ENCODE measurements at places on chromosomes 3 and 15.
A peak's percentile ranks its signal among the peaks of the same experiment; 100 is the strongest.

DNA sequence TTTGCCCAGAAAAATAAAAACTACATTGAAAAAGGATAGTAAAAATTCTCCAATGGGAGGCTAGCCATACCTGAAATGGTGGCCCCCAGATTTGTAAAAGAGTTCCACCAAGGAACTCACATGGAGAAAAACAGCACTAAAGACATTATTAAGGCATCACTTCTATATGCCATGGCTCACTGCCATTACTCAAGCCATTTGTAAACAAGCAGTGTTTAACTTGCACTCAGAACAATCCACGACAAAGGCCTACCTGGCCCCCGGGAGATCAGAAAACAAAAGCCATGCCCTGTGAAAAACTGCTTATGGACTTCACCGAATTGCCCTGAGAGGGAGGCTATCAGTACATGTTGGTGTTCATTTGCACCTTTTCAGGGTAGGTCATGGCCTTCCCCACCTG lies 19.6 kb downstream of the CCR8 start:
- H3K27me3 ChIP-seq: no peaks in the 10 kb centered on the region
- no peak for DNase-seq
- no peak overlapping the region for H3K27ac ChIP-seq
- H3K4me1 ChIP-seq: no peaks in the 10 kb centered on the region
- no peak overlapping the region for H3K4me3 ChIP-seq
- no peaks in the 10 kb centered on the region for H3K36me3 ChIP-seq

GRCh38 chr3:149058198-149058597 lies 28.1 kb downstream of the HLTF start:
- H3K36me3 ChIP-seq: peaks cover 53% of the 10 kb centered on the region
- no peak overlapping the region for H3K4me3 ChIP-seq
- no peaks in the 10 kb centered on the region for H3K4me1 ChIP-seq
- no peak overlapping the region for H3K27ac ChIP-seq

DNA sequence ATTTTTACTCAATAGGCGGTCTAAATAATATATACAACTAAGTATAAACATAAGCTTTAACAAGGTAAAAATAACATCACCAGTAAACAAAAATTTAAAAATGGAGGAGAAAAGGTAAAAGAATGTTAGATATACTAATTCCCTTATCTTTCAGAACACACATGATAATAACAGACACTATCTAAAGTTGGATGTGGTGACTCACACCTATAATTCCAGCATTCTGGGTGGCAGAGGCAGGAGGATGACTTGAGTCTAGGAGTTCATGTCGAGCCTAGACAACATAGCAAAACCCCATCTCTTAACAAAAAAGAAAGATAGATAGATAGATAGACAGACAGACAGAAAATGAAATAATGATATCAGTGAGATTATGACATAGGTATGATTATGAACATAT lies 85.1 kb downstream of the STAG1 start:
- no peak overlapping the region for H3K4me3 ChIP-seq
- no peaks in the 10 kb centered on the region for H3K4me1 ChIP-seq
- H3K27ac ChIP-seq: no peak overlapping the region
- no peaks in the 10 kb centered on the region for H3K36me3 ChIP-seq
- no peak for DNase-seq

- no peak for DNase-seq
- no peak overlapping the region for H3K4me3 ChIP-seq
- H3K27ac ChIP-seq: no peak overlapping the region
- H3K27me3 ChIP-seq: no peaks in the 10 kb centered on the region
- no peaks in the 10 kb centered on the region for H3K36me3 ChIP-seq
Observed at GRCh38 chr3:176579711-176580185, 617.5 kb downstream of the TBL1XR1 start.

DNA sequence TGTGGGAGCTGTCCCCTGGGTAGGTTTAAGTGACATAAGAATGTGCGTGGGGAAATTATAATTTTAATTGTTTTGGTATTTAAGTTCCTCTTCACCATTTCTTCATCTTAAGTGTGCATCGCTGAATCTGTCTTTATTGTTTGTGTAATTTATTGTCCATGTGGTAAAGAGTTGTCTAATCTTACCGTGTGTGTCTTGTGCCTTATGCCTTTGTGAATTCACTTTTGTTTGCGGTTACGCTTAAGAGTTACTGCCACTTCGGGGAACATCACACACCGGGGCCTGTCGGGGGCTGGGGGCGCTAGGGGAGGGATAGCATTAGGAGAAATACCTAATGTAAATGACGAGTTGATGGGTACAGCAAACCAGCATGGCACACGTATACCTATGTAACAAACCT lies 767 bp downstream of the WDR48 start:
- DNase-seq: no peak
- peak overlapping the region; percentile 98 for H3K27ac ChIP-seq
- no peaks in the 10 kb centered on the region for H3K36me3 ChIP-seq
- peak overlapping the region; percentile 71 for H3K4me3 ChIP-seq
- no peaks in the 10 kb centered on the region for H3K27me3 ChIP-seq

GRCh38 chr3:138348754-138349739 lies 668 bp downstream of the MRAS start:
- peak overlapping the region; percentile 87 for H3K4me3 ChIP-seq
- H3K36me3 ChIP-seq: no peaks in the 10 kb centered on the region
- H3K27ac ChIP-seq: no peak overlapping the region
- H3K4me1 ChIP-seq: peaks cover 10% of the 10 kb centered on the region
- peaks cover 2% of the 10 kb centered on the region for H3K27me3 ChIP-seq

- no peaks in the 10 kb centered on the region for H3K36me3 ChIP-seq
- no peak for DNase-seq
- H3K4me3 ChIP-seq: no peak overlapping the region
- H3K27me3 ChIP-seq: no peaks in the 10 kb centered on the region
Observed at GRCh38 chr3:81087607-81088006, 673.8 kb downstream of the GBE1 start.

DNA sequence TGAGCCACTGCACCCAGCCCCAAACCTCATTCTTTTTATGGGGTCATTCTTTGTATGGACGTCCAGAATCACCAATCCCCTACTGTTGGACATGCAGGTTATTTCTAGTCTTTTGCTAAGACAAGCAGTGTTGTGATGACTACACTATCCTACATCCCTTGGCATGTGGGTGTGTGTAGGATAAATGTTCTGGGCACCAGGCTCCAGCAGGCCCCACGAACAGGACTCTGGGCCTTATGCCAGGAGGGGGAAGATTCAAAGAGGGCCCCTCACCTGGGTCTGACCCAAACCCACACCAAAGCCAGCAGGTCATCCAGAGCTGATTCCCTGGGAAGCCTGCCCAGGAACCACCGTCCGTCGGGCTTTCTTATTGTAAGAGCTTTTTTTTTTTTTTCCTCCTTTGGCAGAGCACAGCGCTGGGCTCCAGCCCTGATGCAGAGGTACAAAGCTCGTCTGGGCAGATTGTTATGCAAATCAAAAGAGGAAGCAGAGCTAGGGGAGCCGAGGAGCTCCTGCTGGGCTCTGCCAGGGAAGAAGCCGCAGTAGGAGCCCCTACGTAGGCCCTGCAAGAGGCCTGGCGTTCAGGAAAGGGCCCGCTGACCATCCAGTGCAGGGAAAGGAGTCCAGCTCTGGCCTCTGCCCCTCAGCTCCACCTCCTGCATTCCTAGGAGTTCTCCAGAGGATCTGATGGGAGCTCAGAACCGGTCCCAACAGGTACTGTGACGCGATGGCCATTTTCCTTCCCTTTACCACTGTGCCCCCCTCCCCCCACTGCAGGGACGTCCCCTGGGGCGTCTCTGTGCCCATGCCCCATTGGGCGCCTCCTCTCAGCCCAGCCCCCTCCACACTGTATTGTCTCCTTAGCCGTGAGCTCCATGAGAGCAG lies 29.0 kb upstream of the FURIN start:
- DNase-seq: peak; percentile 75
- no peak overlapping the region for H3K27ac ChIP-seq
- no peaks in the 10 kb centered on the region for H3K36me3 ChIP-seq
- peaks cover 17% of the 10 kb centered on the region for H3K4me1 ChIP-seq
- no peaks in the 10 kb centered on the region for H3K27me3 ChIP-seq

- H3K27me3 ChIP-seq: no peaks in the 10 kb centered on the region
- no peak overlapping the region for H3K27ac ChIP-seq
- no peaks in the 10 kb centered on the region for H3K36me3 ChIP-seq
- no peak for DNase-seq
- no peak overlapping the region for H3K4me3 ChIP-seq
Observed at GRCh38 chr3:11410564-11410963, 138.4 kb downstream of the ATG7 start.

- no peaks in the 10 kb centered on the region for H3K27me3 ChIP-seq
- no peak overlapping the region for H3K4me3 ChIP-seq
- DNase-seq: no peak
- no peaks in the 10 kb centered on the region for H3K36me3 ChIP-seq
Observed at GRCh38 chr3:98322101-98322500, 31.6 kb upstream of the OR5K4 start.

- H3K4me3 ChIP-seq: no peak overlapping the region
- no peaks in the 10 kb centered on the region for H3K27me3 ChIP-seq
- DNase-seq: peak; percentile 94
- H3K4me1 ChIP-seq: no peaks in the 10 kb centered on the region
- H3K27ac ChIP-seq: no peak overlapping the region
- H3K36me3 ChIP-seq: no peaks in the 10 kb centered on the region
Observed at GRCh38 chr3:38738630-38739395, 77.2 kb downstream of the SCN10A start.

GRCh38 chr3:16243706-16244490 lies 20.8 kb downstream of the DPH3 start:
- H3K4me1 ChIP-seq: no peaks in the 10 kb centered on the region
- no peaks in the 10 kb centered on the region for H3K36me3 ChIP-seq
- DNase-seq: no peak
- no peak overlapping the region for H3K4me3 ChIP-seq
- no peaks in the 10 kb centered on the region for H3K27me3 ChIP-seq
- H3K27ac ChIP-seq: no peak overlapping the region

GRCh38 chr3:121443456-121443855 lies 102.3 kb downstream of the POLQ start:
- H3K4me3 ChIP-seq: no peak overlapping the region
- no peak for DNase-seq
- no peaks in the 10 kb centered on the region for H3K27me3 ChIP-seq

DNA sequence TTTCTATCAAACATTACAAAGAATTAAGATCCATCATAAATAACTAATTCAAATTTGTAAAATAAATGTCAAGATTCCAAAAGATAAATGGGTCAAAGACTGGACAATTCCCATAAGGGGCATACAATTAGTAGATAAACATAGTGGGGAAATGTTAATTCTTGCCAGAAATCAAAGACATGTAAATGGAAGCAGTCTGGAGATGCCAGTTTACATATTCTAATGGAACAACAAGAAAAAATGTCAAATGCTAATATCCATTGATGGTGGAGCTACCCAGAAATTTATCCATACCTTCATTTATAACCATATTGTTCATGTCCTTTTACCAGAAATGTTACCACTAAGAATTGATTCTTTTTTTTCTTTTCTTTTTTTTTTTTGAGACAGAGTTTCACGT lies 13.7 kb upstream of the LIPC start:
- H3K36me3 ChIP-seq: no peaks in the 10 kb centered on the region
- no peak overlapping the region for H3K4me3 ChIP-seq
- DNase-seq: no peak
- H3K27ac ChIP-seq: no peak overlapping the region
- H3K27me3 ChIP-seq: no peaks in the 10 kb centered on the region

GRCh38 chr3:179660872-179661271 lies 8.0 kb downstream of the USP13 start:
- H3K36me3 ChIP-seq: no peaks in the 10 kb centered on the region
- H3K4me1 ChIP-seq: 0 out of 2 replicates have a peak, but pooled peaks cover 1% of the 10 kb centered on the region
- no peak for DNase-seq
- H3K27me3 ChIP-seq: no peaks in the 10 kb centered on the region
- H3K4me3 ChIP-seq: no peak overlapping the region

DNA sequence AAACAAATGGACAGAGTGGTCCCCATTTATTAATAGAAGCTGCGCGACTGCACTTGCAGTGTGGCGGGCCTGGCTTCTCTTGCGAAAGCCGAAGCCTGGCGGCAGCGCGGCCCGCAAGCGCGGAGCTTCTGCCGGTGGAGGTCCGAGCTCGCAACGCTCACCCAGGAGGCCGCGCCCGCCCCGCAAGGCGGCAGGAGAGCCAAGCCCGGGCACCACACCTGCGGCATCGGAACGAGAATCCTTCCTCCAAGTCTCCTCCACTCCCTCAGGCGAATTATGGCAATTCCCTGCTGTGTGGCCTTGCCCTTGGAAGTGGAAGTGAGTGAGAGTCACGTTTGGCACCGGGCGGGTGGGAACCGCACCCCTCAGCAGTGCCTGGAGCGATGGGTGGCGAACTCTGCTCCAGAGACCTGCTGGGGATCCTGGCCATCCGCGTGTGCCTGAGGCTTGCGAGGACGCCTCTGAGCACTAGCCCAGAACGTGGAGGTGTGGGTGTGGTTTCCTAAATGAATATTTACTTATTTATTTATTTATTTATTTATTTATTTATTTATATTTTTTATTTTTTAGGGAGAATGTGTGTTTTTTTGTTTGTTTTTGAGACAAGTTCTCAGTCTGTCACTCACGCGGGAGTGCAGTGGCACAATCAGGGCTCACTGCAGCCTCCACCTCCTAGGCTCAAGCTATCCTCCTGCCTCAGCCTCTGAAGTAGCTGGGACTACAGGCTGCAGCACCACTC lies 133.7 kb upstream of the UBE2E1 start:
- H3K4me3 ChIP-seq: no peak overlapping the region
- no peak for DNase-seq
- H3K4me1 ChIP-seq: peaks cover 2% of the 10 kb centered on the region
- H3K36me3 ChIP-seq: no peaks in the 10 kb centered on the region
- H3K27me3 ChIP-seq: no peaks in the 10 kb centered on the region

GRCh38 chr3:107816107-107816506 lies 274.7 kb downstream of the CD47 start:
- no peak overlapping the region for H3K4me3 ChIP-seq
- no peak for DNase-seq
- no peaks in the 10 kb centered on the region for H3K27me3 ChIP-seq
- H3K36me3 ChIP-seq: no peaks in the 10 kb centered on the region
- H3K27ac ChIP-seq: no peak overlapping the region

DNA sequence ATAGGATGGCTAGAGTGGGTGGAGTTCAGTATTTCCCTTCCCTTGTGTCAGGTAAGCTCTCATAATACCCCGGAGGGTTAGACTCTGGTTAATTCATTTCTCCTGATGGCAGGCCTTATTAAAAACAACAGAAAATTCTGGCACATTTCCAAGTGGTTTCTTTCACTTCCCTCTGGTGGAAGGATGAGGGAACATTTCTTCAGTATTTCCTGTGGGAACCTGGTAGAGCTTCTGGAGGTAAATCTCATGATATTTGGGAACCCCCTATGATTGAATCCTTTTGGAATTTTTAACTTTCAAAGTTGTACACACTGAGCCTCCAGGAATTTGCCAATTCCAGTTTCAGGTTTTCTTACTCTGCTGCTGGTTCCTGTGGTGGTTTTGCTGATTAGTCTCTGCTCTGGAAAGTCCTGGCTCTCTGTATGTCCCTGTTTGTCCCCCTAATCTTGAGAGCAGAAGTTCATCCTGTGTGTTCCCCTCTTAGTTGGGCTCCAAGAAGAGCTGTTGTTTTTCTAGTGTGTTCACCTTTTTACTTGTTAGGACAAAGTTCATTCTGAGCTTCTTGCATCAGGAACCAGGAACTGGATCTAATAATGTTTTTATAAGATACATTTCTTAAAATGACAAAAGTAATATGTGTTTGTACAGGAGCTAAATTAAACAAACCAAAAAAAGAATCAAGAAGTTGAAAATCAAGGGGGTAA lies 12.1 kb downstream of the CHRNA7 start:
- no peak overlapping the region for H3K4me3 ChIP-seq
- no peak for DNase-seq
- H3K36me3 ChIP-seq: no peaks in the 10 kb centered on the region
- peaks cover 3% of the 10 kb centered on the region for H3K4me1 ChIP-seq

Measured in H1 (cell line).